Fibroblast of lung (primary cell): ENCODE measurements at places on chromosomes 13 and 19. TPM values are rescaled to one million over a fixed set of nuclear protein-coding genes. Genes with fewer than 3 reads are reported as not detected.

IGFL3 gene
- not detected in 2 replicates for total RNA-seq

NMRK2 gene
- not detected in 2 replicates for total RNA-seq

GAS6 gene
- total RNA-seq = 77.3 and 227 TPM in 2 replicates

PINLYP gene
- total RNA-seq = 7.2 and 14.7 TPM in 2 replicates

MIA gene
- 0.26 TPM in 1 of 2 replicates, not detected in the other for total RNA-seq

ZNF534 gene
- under 0.01 and 0.17 TPM in 2 replicates for total RNA-seq

PDX1 gene
- not detected in 2 replicates for total RNA-seq

C13orf46 gene
- total RNA-seq = 0.26 and 0.50 TPM in 2 replicates

KLK14 gene
- not detected in 2 replicates for total RNA-seq

CCL25 gene
- total RNA-seq = not detected in 2 replicates

KL gene
- under 0.01 and 0.17 TPM in 2 replicates for total RNA-seq

TBXA2R gene
- 0.77 and 1.8 TPM in 2 replicates for total RNA-seq

TTC9B gene
- total RNA-seq = not detected in 2 replicates

SIGLEC14 gene
- total RNA-seq = not detected in 2 replicates

CEACAM8 gene
- not detected in 2 replicates for total RNA-seq

PRTN3 gene
- total RNA-seq = not detected in 2 replicates

PLIN4 gene
- 2.6 and 5.3 TPM in 2 replicates for total RNA-seq

ZBTB45 gene
- 4.9 and 5.9 TPM in 2 replicates for total RNA-seq

SHC2 gene
- total RNA-seq = 2.5 and 3.3 TPM in 2 replicates

CGB8 gene
- not detected in 2 replicates for total RNA-seq

ZNF559 gene
- total RNA-seq = 14.4 and 19.8 TPM in 2 replicates

KCNC3 gene
- total RNA-seq = under 0.01 TPM in 1 of 2 replicates, not detected in the other

BLVRB gene
- 105 and 145 TPM in 2 replicates for total RNA-seq

TNFSF9 gene
- total RNA-seq = 0.26 and 0.66 TPM in 2 replicates

IL12RB1 gene
- under 0.01 and 0.50 TPM in 2 replicates for total RNA-seq

FXYD5 gene
- 10.5 and 19.8 TPM in 2 replicates for total RNA-seq

ZNF256 gene
- total RNA-seq = 5.1 and 6.3 TPM in 2 replicates

ADGRE1 gene
- total RNA-seq = under 0.01 TPM in 1 of 2 replicates, not detected in the other

AXL gene
- 107 and 223 TPM in 2 replicates for total RNA-seq

CRTC1 gene
- 2.0 and 2.1 TPM in 2 replicates for total RNA-seq

ELL gene
- 17.7 and 18.7 TPM in 2 replicates for total RNA-seq

METTL21C gene
- 0.17 TPM in 1 of 2 replicates, not detected in the other for total RNA-seq

STAP2 gene
- total RNA-seq = 4.4 and 4.8 TPM in 2 replicates

SPART gene
- total RNA-seq = 93.0 and 112 TPM in 2 replicates

AP2S1 gene
- 111 and 143 TPM in 2 replicates for total RNA-seq

S1PR4 gene
- total RNA-seq = not detected in 2 replicates

ATP8A2 gene
- total RNA-seq = under 0.01 and 0.26 TPM in 2 replicates
